ENCODE measurements at places on chromosomes 3 and 15.

GRCh38 chr3:123936400-123936799, 24.6 kb downstream of the CCDC14 start:
- DNase-seq, result no peak

- no peak for DNase-seq
These were observed 1.9 kb downstream of the FES start for GRCh38 chr15:90886291-90886614.

DNA sequence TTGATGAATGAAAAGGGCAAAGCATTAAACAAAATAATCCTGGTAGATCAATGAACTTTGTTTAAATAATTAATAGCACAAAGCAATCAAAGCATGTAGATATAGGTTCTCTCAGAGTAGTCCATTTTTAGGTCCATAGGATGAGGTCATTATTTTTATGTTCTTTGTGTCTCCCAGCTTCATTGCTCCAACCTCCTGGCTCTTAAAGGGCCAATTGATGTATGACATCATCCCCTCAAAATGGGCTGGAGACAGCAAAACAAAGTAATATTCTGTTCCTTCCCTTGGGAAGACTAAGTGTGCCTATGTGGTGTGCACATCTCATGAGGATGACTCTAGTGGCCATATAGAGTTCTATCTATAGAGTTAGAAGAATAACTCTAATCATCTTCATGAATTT, 49.5 kb downstream of the HMG20A start:
- no peak for DNase-seq

DNA sequence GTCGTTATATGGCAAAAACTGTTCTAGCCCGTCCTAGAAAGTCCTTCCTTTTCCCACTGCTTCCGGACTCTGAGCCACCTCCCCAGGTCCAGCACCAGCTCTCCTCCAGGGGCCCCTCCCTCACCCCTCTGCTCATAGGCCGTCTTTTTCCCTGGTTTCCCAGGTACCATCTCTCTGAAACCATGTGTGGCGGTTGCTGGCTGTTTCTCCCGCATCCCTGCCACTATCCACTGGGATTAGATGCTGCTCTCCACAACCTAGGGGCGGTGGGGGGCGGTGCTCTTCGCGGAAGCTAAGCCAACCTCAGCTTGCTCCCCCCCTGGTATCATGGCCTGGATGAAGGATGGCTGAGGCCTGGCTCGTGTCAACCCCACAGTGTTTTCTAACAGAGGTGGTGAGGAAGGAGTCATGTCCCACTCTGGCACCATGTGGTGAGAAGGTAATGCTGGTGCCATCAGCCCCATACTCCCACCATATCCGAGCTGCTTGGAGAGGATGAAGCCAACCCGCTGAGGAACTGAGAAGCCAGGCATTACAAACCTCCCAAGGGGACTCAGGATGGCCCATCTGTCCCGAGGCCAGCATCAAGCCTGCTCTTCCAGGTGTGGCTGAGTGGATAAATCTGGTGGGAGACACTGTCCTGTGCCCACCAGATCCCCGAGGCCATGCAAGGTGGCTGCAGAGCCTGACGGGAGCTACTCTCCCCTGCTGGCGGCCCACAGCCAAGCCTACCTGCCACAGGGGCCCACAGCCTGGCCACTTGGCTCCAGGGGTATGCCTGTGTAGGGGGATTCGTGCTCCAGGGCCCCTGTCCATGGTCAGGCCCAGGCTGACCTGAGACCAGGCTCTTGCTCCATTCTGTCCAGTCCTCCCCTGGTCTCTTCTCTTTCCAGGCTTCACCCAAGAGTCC, 27.9 kb upstream of the SLC41A3 start:
- no peak for DNase-seq

GRCh38 chr3:33132019-33132360, 18.2 kb downstream of the CRTAP start:
- no peak for DNase-seq

- DNase-seq, result no peak
These were observed 1.2 kb downstream of the CADPS start for GRCh38 chr3:62873761-62874710.

DNA sequence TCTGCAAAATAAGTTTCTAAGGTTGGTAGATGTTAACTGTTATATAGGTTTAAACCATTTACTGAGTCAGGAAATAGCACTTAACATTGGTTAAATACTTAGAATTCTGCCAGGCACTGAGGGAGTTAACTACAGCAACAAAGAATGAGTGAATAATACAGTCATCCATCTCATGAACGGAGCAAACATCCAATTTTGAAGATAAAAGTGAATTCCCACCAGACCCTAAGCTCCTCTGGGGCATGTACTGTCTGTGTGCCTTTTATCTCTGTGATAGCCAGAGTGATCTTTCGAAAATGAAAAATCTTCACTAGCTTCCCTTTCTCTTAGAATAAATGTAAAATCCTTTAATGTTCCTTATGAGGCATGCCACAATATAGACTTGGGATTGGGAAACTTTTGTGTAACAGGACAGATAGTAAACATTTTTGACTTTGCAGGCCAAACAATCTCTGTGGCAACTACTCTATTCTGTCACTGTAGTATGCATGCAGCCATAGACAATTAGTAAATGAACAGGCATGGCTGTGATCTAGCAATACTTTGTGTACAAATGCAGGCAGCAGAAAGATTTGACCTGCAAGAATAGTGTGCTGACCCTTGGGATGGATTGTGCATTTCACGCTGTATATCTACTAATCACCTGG, 294.5 kb upstream of the LMCD1 start:
- no peak for DNase-seq

DNA sequence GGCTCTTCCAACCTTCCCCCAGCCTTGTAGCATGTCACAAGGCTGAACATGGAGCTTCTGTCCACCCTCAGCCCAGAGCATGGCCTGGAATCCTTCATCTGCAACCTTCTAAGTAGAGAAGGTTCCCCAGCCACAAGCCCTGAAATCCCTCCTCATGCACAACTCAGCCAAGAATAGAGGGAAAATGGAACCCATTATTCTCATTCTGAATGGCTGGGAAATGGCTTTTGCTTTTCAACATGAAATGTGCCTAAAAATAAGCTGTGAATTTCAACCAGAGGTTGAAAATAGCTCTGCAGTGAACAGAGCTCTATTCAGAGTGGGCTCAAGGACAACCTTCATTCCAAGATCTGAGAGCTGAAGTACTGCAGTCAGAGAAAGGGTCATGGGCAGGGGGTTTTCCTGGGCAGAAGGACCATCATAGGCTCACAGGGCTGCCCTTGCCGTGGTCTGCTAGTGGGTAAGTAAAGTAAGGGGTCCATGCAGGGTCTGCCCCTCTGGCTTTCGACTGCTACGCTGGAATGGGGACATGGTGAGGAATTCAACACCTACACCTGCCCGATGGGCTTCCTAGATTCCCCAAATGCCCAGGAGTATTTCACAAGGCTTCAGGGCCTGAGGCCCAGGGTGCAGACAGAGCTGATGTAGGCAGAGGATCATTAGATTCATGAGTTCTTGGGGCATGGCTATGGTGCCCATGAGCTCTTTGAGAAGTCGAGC, 35.9 kb downstream of the POC1A start:
- no peak for DNase-seq

GRCh38 chr3:189567766-189568420, 63.3 kb upstream of the TP63 start:
- no peak for DNase-seq

GRCh38 chr3:185561958-185562357, 9.6 kb upstream of the LIPH start:
- no peak for DNase-seq

- no peak for DNase-seq
These were observed 5.2 kb downstream of the SOX2 start for GRCh38 chr3:181716966-181717365.

GRCh38 chr3:194871143-194871863, 185.6 kb downstream of the FAM43A start:
- no peak for DNase-seq

DNA sequence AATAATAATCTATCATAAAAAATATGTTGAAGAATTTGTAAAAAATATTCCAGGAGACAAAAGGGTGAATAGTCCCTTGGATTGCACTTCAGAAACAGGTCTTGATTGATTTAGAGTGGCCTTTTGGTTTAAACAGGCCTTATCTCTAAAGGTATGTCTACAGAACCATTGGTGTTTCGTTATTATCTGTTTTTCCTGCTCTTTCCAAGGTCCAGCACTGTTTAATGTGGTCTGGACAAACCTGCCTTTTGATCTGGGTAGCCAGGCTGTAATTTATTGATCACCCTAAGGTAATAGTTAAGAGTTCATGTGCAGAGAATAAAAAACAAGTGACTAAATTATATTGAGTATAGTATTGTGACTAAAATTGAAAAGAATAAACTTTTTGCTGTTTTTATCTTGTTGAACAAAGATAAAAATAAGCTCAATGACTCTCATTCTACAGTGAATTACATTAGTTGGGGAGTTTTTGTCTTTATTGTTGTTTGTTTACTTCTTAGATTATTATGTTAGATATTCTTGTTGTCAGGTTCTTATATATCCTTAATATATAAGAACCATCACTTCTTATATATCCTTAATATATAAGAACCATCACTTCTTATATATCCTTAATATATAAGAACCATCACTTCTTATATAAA, 25.1 kb downstream of the SLC2A2 start:
- DNase-seq, result no peak

- DNase-seq, result no peak
These were observed 16.0 kb downstream of the WDR73 start for GRCh38 chr15:84638103-84638502.

DNA sequence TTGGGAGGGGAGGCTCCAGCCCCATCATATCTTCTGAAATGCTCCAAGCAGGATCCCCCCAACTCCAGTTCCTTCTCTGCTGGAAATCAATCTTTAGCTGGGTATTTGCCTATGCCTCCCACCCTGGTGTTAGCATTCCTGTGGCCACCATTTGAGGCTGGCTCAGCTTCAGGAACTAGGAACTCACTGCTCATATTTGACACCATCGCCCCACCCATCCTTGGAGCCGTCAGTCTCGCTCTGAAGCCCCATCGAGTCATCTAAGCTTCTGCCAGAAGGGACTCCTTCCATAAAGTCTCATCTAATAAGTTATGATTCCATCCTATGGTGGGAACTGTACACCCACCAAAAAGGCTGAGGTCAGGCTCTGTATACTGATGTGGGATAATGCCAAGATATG, 26.4 kb downstream of the PRKCD start:
- DNase-seq, result no peak

- no peak for DNase-seq
These were observed 451.6 kb upstream of the TPRG1 start for GRCh38 chr3:188720215-188720614.

DNA sequence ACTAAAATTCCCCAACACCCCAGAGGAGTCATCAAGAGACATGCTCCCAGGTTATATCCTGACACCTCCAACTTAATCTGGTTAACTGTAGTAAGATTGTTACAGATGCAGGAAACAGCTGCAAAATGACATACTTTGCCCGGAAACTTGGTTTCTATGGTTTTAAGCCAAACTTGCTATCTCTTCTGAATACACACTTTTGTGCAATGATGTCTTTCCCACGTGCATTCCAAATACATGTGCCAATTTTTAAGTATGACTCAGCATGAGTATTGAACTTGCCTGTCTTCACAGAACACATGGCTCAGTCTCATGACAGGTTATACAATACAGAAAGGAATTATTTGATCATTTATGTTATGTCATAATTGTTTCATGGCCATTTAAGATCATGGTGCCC, 207.0 kb upstream of the DCBLD2 start:
- no peak for DNase-seq

DNA sequence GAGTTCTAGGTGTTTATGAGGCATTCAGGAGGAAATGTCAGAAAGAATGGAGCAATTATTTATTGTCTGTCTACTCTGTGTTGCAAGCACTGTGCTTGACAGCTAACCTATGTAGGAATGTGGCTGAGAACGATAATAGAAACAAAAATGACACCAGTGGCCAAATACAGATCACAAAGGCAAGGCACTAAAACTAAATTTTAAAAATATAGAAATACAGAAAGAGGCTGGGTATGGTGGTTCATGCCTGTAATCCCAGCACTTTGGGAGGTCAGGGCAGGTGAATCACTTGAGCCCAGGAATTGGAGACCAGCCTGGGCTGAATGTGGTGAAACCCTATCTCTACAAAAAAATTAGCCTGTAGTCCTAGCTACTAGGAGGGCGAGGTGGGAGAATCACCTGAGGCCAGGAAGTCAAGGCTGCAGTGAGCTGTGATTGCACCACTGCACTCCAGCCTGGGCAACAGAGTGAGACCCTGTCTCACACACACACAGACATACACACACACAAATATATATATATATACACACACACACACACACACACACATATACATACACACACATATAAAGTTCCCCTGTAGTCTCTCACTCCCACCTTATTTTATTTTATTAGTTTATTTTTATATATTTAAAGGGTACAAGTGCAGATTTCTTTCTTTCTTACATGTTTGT, 6.0 kb downstream of the PRKCI start:
- no peak for DNase-seq

- no peak for DNase-seq
These were observed 188.3 kb downstream of the LSAMP start for GRCh38 chr3:116256843-116257485.

DNA sequence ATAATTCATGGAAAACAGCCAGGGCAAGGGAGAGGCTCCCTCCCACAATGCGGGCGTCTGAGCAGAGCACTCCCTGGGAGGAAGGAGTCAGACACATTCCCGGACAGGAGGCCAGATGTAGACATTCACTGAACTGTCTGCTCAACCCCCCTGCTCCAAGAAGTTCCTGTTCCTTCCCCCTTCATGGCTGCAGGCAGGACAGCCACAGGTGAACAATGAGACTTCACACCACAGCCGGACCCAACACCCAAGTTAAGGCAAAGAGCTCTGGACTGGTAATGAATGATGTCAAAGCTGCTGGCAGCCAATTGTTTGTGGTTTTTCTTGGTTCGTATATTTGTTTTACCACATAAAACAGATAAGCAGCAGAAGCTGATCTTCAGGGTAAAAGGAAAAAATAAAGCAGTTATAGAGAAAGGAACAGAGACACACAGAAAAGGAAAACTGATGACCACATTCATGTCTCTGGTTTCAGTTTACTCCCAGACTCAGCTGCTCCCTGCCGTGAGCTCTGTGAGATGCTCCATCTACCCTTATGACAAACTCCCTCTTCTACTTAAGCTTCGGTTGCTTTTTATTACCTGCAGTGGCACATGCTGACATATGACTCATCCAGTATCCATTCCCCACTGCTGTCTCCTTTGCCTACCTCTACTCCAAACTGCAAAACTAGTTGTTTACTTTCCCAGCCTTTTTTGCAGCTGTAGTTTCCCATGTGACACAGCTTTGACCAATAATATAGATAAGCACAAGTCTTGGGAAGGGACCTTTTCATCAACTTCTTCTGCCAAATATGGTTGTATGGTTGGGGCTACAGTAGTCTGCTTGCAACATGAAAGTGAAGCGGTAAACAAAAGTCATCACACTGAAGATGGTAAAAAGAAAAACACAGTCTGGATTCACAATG, 33.1 kb downstream of the DZIP1L start:
- DNase-seq, result no peak

- DNase-seq, result no peak
These were observed 77.2 kb downstream of the IL1RAP start for GRCh38 chr3:190591080-190591479.

- no peak for DNase-seq
These were observed 1.1 kb upstream of the FBLN2 start for GRCh38 chr3:13547591-13548371.
